ENCODE measurements at places on chromosomes 11 and 22. TPM values are rescaled to one million over a fixed set of nuclear protein-coding genes. Genes with fewer than 3 reads are reported as not detected.

The BTBD18 gene
- not detected for total RNA-seq

The HBE1 gene
- total RNA-seq: not detected

- no peak for DNase-seq
These were observed 860 bp downstream of the UPK2 start for GRCh38 chr11:118956847-118957469.

DNA sequence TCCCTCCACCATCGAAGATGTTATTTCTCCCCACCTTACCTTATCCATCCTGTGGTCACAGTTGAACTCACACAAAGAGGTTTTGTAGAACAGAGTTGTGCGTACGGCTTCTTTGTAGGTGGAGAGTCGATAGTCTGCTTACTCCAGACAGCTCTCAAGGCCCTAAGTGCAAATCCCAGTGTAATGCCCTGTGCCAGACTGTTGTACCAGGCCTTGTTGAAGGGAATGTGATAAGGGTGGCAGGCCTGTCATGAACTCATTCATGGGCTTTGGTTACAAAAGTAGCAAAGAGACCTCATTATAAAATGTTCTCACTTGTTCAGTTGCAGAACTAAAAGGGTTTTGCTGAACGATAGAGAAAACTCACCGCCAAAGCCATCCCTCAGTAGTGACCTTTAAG, 288.7 kb upstream of the CADM1 start:
- DNase-seq: no peak

- DNase-seq: no peak
These were observed 34.0 kb downstream of the TTC17 start for GRCh38 chr11:43392713-43393112.

GRCh38 chr22:47587861-47588577, 825.6 kb downstream of the TBC1D22A start:
- no peak for DNase-seq

GRCh38 chr11:103380031-103380430, 270.8 kb downstream of the DYNC2H1 start:
- DNase-seq: no peak
